ENCODE measurements at places on chromosomes 2 and 18.

DNA sequence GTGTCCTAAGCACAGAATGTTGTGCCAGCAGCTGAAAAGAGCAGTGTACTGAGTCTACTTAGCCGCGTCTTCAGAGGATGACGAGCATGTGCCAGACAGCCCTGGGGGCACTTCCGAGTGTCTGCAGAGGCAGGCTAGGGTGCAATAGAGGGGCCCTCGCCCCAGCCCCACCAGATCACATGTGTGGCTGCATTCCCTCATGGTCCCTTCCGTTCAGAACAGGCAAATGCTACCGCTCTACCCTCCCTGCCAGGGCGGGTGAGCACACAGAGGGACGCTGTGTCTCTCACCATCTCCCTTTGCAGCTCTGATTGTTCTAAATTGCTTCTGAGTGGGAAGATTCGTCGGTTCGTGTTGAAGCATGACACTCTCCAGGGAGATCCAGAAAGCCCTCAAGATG lies 212.2 kb upstream of the RAB12 start:
- DNase-seq = no peak

DNA sequence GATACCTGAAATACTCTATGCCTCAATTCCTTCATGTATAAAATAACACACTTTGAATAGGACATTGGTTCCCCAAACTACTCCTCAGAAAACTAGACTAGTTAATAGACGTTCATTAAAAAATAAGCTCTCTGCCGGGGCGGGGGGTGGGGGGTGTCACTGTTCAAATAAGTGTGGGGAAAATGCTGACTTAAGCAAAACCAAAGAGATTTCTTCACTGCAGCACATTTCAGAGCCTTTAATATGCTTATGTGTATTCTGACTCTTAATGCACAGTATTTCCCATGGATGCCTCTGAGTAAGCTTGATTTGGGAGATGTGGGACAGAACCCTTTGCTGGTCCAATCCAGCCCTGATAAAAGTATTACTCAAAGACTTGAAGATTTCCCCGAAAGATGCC lies 93.2 kb downstream of the LYPD6 start:
- DNase-seq = no peak

DNA sequence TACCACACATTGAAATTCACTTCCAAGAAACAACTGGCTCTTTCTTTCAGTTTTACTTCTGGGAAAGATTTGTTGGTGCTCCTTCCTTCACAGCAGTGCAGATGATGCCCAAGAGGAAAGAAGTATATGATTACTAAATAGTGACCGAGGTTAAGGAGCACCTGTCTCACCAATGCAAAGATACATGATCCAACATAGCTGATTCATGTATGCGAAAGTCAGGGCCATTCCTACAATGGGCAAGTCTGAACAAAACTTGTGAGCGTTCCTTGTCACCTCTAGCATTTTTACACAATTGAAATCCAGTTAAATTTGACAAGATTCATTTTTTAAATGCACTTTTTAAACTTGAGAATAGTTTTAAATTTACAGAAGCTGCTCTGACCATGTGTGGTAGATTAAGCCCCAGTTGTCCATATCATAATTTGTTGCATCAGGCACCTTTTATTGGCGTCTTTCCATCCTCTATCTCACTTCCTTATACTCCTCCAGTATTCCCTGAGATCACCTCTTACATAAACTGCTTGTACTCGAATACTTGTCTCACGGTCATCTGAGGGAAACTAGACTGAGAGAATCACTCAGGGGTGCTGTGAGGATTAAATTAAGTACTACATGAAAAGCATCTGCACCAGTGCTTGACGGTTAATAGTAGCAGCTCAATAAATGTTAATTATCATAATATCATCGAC lies 438.8 kb upstream of the CDH20 start:
- no peak for DNase-seq

GRCh38 chr2:67917332-67918054 lies 145.3 kb downstream of the C1D start:
- no peak for DNase-seq

DNA sequence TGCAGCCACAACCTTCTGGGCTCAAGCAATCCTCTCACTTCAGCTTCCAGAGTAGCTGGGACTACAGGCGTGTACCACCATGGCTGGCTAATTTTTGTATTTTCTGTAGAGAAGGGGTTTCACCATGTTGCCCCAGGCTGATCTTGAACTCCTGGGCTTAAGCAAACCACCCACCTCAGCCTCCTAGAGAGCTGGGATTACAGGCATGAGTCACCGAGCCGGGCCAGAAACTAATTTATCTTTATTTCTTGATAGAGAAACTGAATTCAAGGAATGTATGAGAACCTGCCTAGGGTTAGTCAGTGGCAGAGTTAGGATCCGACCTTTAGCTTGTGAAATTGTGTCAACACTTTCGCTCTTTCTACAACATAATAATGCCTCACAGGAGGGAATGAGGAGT lies 19.3 kb upstream of the ITGAV start:
- no peak for DNase-seq

- no peak for DNase-seq
Measured at GRCh38 chr2:168814046-168814445, 11.6 kb downstream of the NOSTRIN start.

DNA sequence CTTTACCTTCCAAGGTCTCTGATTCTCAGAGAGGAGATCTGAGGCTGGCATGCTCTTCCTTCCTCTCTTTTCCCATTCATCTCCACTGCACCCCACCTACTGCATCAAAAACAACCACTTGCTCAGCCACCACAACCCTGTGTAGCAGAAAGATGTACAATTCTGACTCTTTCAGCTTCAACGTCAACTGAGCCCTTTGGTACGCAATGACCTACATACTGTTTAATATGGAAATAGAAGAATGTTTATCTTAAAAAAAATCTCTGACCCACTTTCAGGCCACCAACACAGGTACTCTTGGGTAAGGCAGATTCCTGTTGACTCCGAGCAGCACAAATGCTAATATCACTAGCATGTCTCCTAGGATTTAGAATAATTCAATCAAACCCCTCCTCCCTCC lies 76.2 kb upstream of the AFF3 start:
- DNase-seq = no peak

- DNase-seq = no peak
Measured at GRCh38 chr2:67579216-67579615, 182.1 kb downstream of the ETAA1 start.

DNA sequence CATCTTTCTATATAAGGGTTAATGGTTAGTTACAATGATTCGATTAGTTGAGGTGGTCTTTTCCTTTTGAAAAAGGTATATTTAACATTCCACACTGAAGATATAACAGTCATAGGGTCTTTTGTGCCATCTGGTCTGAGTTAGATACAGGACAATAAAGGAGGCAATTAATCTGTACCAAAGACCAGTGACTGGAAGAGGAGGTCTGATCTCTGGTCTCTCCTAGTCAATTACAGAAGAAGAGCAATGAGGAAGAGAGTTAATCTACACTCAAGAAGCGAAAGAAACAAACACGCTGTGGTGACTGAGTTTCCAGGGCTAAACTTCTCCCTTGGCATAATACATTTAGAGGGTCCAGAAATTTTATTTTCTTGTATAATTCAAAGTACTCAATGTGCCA lies 20.7 kb upstream of the RMDN2 start:
- DNase-seq = no peak

DNA sequence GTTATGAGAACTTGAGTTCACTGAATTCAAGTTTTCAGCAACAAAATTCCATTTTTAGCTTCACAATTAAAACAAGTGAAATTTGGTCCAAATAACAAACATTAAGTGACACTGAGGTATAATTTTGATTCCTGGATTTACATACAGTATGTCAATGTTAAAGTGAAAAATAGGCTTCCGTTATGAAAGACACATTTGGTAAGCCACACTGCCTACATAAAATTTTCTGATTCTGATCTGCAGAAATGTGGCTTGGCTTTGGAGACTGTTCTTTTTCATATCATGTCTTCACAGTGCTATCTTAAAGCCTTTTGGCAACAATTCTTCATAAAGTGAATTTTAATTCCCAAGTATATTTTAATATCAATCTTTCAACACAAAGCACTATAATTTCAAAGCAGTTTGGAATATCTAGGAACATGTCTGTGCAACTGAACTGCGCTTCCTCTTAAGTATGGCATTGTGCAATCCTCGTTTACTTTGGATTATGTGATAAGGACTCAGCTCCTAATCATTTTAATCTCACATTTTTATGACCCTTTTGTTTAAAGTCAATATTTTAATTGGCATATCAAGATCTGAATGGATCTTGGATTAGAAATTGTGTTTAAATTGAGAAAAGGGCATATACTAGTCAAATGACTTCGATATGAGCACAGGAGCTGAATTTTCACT lies 60.0 kb downstream of the RBMS1 start:
- DNase-seq = no peak

GRCh38 chr2:174117951-174118930 lies 130.1 kb downstream of the OLA1 start:
- no peak for DNase-seq

- DNase-seq = no peak
Measured at GRCh38 chr2:97849881-97850528, 136.6 kb downstream of the ZAP70 start.

GRCh38 chr2:70767079-70767698 lies 811 bp downstream of the ADD2 start:
- DNase-seq = peak; percentile 10

DNA sequence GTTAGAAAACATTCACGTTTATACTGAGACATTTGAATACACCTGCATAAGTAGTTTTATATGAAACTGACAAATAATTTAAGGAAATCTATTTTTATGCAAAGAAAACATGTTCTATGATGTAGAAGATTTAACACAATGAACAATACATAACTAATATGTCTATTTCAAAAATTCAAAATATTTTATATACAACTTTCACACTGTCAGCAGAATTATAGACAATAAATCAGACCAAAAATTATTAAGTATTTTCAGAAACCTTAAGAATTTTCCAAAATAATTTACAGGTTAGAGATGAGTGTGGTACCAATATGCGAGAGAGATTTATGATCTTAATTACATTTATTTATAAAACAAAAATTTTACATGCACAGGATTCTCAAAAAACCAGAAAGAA lies 1561.0 kb upstream of the ZEB2 start:
- DNase-seq = no peak

DNA sequence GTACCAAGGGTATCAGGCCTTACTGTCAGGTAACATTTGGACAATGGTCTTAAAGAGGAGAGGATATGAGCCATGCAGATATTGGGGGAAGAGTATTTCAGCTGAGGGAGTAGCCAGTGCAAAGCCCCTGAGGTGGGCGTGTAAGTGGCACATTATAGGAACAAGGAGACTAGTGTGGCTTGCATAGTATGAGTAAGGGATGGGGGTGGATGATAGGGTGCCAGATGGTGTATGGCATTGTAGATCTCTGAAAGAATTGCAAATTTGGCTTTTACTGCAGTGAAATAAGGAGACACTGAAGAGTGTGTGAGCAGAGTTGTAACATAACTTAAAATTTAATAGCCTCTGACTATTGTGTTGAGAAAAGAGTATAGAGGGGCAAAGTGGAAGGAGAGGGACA lies 244.0 kb downstream of the PDE11A start:
- no peak for DNase-seq

- no peak for DNase-seq
Measured at GRCh38 chr18:21433436-21433835, 167.1 kb downstream of the ESCO1 start.

- DNase-seq = no peak
Measured at GRCh38 chr2:33442528-33443079, 33.8 kb upstream of the RASGRP3 start.

GRCh38 chr2:178105566-178105965 lies 6.7 kb upstream of the RBM45 start:
- no peak for DNase-seq

DNA sequence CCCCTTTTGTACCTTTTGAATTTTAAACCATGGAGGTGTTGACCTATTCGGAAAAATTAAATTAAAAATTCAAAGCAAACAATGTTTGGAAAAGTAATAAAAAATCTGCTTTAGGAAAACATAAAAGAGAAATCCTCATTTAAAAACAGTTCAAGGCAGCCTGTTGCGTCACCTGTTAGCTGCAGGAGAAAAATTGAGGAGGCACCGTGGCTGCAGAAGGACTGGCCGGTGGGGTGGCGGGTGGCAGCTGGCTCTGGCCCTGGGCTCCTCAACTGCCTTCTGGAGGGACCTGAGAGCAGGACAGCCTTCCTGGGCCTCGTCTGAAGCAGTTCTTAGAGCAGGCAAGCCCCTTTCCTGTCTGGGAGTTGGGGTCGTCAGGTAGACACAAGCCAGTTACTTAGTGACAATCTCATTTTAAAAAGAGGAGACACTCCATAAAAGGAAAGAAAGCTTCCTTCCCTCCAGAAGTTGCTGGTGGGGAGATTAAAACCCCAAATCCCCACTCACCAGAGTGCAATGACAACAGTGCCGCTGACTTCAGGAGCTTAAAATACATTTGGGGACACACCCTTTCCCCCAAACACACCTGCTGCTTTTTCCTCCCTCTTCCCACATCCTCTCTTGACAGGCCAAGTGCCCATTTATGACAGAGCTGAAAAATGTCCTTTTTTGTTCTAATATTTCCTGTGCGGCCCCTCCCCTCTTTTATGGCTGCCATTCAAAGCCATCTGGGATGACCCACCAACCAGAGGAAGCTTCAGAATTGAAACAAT lies 9.7 kb downstream of the ZBTB7C start:
- no peak for DNase-seq

- no peak for DNase-seq
Measured at GRCh38 chr2:10400002-10400401, 48.1 kb downstream of the ODC1 start.

DNA sequence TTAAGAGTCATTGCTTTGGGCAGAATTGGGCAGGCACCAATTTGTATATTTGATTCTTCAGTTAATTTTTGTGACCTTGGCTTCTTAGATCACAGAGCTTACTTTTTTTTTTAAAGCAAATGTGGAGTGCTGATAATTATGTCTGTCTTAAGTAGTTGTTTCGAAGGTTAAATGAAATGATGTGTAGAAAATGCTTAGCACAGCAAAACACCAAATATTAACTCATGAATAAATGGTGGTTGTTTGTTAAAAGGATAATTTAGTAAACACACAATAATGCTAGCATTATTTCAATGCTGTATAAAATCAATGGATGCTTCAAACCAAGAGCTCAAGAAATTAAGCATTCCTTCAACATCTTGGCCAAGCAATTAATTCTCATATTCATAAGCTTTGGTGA lies 143.4 kb downstream of the LPIN1 start:
- DNase-seq = no peak

DNA sequence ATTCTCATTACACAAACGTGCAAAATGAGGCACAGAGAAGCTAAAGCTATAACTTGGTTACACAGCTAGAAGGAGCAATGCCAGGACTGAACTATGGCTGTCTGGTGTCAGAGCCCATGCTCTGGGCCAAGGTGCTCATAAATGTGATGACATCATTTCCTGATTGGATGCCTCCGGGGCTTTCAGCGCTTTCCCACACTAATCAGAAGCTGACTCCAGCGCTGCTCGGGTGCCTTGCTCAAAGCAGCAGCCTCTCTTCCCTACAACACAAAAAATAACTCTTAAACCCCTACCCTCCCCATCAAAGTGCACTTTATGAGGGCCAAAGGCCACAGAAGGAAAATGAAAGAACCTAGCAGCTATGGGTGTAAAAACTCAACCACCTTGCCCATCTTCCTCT lies 90.7 kb downstream of the STK39 start:
- no peak for DNase-seq

GRCh38 chr2:20183373-20183772 lies 41.6 kb downstream of the SDC1 start:
- DNase-seq = no peak
